ENCODE measurements at places on chromosomes 7 and 10. TPM values are rescaled to one million over a fixed set of nuclear protein-coding genes. Genes with fewer than 3 reads are reported as not detected.
A peak's percentile ranks its signal among the peaks of the same experiment; 100 is the strongest.

- peak; percentile 21 for DNase-seq
- no peak overlapping the region for H3K4me3 ChIP-seq
- H3K36me3 ChIP-seq = no peaks in the 10 kb centered on the region
- no peak overlapping the region for H3K27ac ChIP-seq
Measured at GRCh38 chr10:10418387-10418786, 599.3 kb upstream of the CELF2 start.

DNA sequence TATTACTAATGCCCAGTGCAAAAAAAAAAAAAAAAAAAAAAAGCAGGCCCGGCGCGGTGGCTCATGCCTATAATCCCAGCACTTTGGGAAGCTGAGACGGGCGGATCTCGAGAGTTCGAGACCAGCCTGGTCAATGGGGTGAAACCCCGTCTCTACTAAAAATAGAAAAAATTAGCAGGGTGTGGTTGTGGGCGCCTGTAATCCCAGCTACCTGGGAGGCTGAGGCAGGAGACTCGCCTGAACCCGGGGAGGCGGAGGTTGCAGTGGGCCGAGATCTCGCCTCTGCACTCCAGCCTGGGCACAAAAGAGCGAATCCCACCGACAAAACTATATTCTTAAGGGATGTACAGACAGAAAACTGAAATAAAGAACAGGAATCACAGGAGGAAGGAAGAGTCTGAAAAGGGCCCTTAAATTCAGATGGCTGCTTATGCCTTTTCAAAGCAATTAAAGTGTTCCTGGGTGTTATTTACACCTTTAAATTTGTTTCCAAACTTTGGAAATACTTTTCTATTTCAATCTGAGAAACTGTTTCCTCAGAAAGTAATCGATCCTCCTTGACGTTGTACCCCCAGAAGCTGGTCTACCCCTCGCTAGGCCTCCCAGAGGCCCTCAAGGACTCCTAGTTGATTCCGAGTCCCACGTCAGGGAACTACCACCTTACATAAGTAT lies 2.0 kb upstream of the KMT2E start:
- peaks cover 34% of the 10 kb centered on the region for H3K4me1 ChIP-seq
- DNase-seq = peak; percentile 49
- peak overlapping the region; percentile 100 for H3K27ac ChIP-seq
- H3K4me3 ChIP-seq = peak overlapping the region; percentile 97
- H3K27me3 ChIP-seq = no peaks in the 10 kb centered on the region

DNA sequence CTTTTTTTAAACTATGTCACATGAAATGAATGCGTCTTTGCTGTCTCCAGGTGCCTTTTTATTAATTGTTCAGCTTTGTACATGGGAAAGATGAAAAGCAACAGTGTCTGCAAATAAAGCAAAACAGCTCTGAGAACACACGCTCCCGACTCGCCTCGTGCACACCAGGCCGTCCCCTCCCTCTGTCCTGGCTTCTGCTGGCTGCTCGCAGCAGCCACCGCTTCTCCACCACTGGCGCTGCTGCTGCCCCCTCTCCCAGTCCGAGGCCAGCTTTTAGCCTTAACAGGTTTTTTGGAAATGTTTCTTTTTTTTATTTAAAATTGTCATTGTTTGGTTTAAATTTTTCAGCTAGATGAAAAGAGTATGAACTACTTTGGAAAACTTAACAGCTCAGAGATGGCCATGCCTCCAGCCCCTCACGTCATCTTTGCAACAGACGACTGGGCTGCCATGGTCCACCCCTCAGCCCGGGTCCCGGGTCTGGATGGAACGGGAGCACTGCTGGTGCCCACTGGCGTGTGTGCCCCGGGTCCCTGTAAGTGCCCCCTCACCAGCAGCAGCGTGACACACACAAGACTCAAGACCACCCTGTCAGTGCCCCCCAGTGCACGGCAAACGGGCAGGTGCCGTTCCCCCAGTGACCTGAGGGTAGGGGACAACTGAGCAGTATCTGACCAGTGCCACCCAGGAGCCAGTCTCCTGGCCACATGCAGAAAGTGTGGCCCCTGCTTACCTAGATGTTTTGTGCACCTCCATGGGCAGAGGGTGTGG lies 415.6 kb upstream of the FOXK1 start:
- no peak overlapping the region for H3K27ac ChIP-seq
- H3K36me3 ChIP-seq = no peaks in the 10 kb centered on the region
- no peaks in the 10 kb centered on the region for H3K27me3 ChIP-seq
- H3K4me1 ChIP-seq = no peaks in the 10 kb centered on the region
- no peak for DNase-seq

GRCh38 chr7:121372376-121373010 lies 23.6 kb downstream of the FAM3C start:
- no peak for DNase-seq
- H3K36me3 ChIP-seq = peaks cover 71% of the 10 kb centered on the region
- peak overlapping the region; percentile 84 for H3K27ac ChIP-seq
- H3K4me1 ChIP-seq = peaks cover 56% of the 10 kb centered on the region
- H3K4me3 ChIP-seq = peak overlapping the region; percentile 46

GRCh38 chr7:70645279-70645678 lies 486.7 kb upstream of the GALNT17 start:
- no peak overlapping the region for H3K4me3 ChIP-seq
- peaks cover 7% of the 10 kb centered on the region for H3K27me3 ChIP-seq
- peaks cover 21% of the 10 kb centered on the region for H3K4me1 ChIP-seq
- no peak for DNase-seq

GRCh38 chr7:111476586-111477293 lies 85.6 kb downstream of the IMMP2L start:
- no peaks in the 10 kb centered on the region for H3K36me3 ChIP-seq
- no peaks in the 10 kb centered on the region for H3K4me1 ChIP-seq
- H3K27ac ChIP-seq = no peak overlapping the region
- H3K4me3 ChIP-seq = no peak overlapping the region
- no peaks in the 10 kb centered on the region for H3K27me3 ChIP-seq

DNA sequence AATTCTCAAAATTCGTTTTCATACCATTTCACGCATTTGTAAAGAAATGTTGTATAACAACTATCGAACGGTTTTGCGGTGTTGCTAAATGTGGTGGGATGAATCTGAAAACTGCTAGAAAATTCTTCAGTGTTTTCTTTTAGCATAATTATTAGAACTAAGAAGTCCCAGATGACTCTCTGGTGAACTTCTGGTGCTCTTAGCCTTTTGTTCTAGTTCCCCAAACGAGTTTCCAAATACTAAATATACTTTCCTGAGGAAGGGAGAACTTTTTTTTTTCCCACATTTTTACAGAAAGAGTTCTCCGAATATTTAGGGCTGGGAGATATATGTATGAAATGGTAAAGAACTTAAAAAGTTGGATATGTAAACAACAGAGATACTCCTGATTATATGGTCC lies 82.5 kb downstream of the ICA1 start:
- peaks cover 43% of the 10 kb centered on the region for H3K4me1 ChIP-seq
- no peak for DNase-seq
- peaks cover 12% of the 10 kb centered on the region for H3K36me3 ChIP-seq

GRCh38 chr7:107286751-107287621 lies 118.2 kb downstream of the HBP1 start:
- H3K27ac ChIP-seq = no peak overlapping the region
- no peaks in the 10 kb centered on the region for H3K27me3 ChIP-seq
- H3K4me1 ChIP-seq = no peaks in the 10 kb centered on the region
- DNase-seq = no peak

GRCh38 chr10:74891053-74891452 lies 64.7 kb downstream of the KAT6B start:
- H3K36me3 ChIP-seq = peaks cover 3% of the 10 kb centered on the region
- no peaks in the 10 kb centered on the region for H3K4me1 ChIP-seq

- peaks cover 50% of the 10 kb centered on the region for H3K36me3 ChIP-seq
- H3K4me1 ChIP-seq = peaks cover 5% of the 10 kb centered on the region
- H3K4me3 ChIP-seq = no peak overlapping the region
- H3K27me3 ChIP-seq = no peaks in the 10 kb centered on the region
- no peak for DNase-seq
- no peak overlapping the region for H3K27ac ChIP-seq
Measured at GRCh38 chr7:5211730-5212482, 21.9 kb downstream of the WIPI2 start.

DNA sequence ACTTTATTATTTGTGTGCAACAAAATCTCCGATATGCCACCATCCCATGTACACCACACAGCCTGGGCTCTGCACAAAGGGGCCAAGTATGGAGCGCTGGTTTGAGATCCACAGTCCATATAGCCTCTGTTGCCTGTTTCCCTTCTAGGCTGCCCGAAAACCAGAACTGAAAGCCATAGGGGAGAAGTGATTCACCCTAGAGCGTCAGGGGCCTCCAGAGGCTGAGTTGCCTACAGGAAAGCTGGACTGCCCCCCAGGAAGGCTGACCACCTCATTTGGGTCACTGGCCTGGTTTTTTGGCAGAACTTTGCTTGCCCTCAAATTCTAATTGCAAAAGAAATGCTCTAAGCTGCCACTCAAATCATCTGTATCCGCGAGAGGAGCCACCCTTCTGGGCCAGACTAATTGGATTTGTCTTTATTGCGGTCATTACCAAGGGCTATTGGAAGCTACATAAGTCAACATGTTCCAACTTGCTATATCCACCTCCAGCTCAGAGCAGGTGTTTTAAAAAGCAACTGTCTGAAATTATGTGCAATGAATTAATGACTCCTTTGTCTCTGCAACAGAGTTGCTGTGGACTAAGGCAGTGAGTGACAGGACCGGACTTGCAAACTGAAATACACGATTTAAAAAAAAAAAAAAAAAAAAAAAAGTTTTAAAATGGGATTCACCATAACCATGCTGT lies 28.3 kb upstream of the FRMD4A start:
- no peaks in the 10 kb centered on the region for H3K36me3 ChIP-seq
- no peaks in the 10 kb centered on the region for H3K4me1 ChIP-seq
- DNase-seq = no peak
- H3K4me3 ChIP-seq = no peak overlapping the region

DNA sequence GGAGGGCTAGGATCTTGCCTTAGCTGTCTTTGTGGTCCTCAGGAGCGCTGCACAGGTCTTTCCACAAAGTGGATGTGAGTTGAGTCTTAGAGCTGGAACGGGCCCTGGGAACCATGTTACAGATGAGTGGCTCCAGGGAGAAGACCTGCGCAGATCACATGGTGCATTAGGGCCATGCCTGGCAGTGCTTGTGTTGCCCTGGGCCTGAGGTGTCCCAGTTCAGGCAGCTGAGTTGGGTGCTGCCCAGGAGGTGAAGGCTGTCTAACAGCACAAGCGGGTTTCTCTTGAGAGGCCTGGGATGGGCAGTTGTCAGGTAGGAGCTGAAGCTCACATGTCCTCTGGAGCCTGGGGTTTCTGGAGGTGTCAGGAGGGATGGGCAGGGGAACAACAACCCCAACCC lies 33.7 kb upstream of the ANKRD2 start:
- H3K27me3 ChIP-seq = no peaks in the 10 kb centered on the region
- H3K4me1 ChIP-seq = peaks cover 23% of the 10 kb centered on the region
- no peak overlapping the region for H3K4me3 ChIP-seq
- H3K36me3 ChIP-seq = no peaks in the 10 kb centered on the region
- DNase-seq = no peak
- no peak overlapping the region for H3K27ac ChIP-seq

GRCh38 chr7:151805191-151805590 lies 71.7 kb downstream of the PRKAG2 start:
- H3K4me1 ChIP-seq = no peaks in the 10 kb centered on the region
- no peak for DNase-seq
- no peak overlapping the region for H3K4me3 ChIP-seq
- no peaks in the 10 kb centered on the region for H3K36me3 ChIP-seq

- no peak overlapping the region for H3K4me3 ChIP-seq
- DNase-seq = no peak
- peaks cover 9% of the 10 kb centered on the region for H3K4me1 ChIP-seq
- H3K36me3 ChIP-seq = no peaks in the 10 kb centered on the region
- H3K27me3 ChIP-seq = no peaks in the 10 kb centered on the region
Measured at GRCh38 chr10:4067931-4068561, 283.0 kb upstream of the KLF6 start.

DNA sequence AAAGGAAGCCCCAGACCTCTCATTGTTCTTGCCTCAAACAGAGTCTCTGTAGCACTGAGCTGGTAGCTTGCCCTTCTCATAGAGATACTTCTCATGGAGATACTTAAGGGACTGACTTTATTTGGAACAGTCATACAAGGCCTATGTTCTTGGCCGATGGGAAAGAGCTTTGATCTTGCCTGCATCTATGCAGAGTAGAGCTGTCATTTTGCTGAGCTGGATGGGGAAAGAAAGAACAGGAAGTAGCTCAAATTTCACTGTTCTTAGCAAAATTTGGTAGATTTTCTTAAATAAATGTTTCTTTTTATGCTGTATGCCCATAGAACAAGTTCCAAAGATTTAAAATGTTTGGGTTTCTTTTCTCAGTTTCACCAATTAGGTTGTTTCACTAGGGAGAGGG lies 119.3 kb upstream of the SEC61G start:
- no peaks in the 10 kb centered on the region for H3K27me3 ChIP-seq
- H3K36me3 ChIP-seq = no peaks in the 10 kb centered on the region
- H3K27ac ChIP-seq = no peak overlapping the region
- DNase-seq = no peak
- H3K4me1 ChIP-seq = no peaks in the 10 kb centered on the region

GRCh38 chr7:148700661-148701064 lies 2.0 kb downstream of the CUL1 start:
- H3K36me3 ChIP-seq = peaks cover 7% of the 10 kb centered on the region
- H3K4me3 ChIP-seq = peak overlapping the region; percentile 87
- H3K4me1 ChIP-seq = peaks cover 56% of the 10 kb centered on the region
- no peak overlapping the region for H3K27ac ChIP-seq
- H3K27me3 ChIP-seq = peaks cover 2% of the 10 kb centered on the region

- no peak overlapping the region for H3K4me3 ChIP-seq
- H3K27ac ChIP-seq = no peak overlapping the region
- peaks cover 1% of the 10 kb centered on the region for H3K4me1 ChIP-seq
- H3K36me3 ChIP-seq = no peaks in the 10 kb centered on the region
Measured at GRCh38 chr7:23230641-23231101, 15.9 kb upstream of the GPNMB start.

GRCh38 chr7:47416492-47417480 lies 165.1 kb downstream of the TNS3 start:
- DNase-seq = no peak
- H3K27ac ChIP-seq = no peak overlapping the region
- no peak overlapping the region for H3K4me3 ChIP-seq
- H3K36me3 ChIP-seq = no peaks in the 10 kb centered on the region

DNA sequence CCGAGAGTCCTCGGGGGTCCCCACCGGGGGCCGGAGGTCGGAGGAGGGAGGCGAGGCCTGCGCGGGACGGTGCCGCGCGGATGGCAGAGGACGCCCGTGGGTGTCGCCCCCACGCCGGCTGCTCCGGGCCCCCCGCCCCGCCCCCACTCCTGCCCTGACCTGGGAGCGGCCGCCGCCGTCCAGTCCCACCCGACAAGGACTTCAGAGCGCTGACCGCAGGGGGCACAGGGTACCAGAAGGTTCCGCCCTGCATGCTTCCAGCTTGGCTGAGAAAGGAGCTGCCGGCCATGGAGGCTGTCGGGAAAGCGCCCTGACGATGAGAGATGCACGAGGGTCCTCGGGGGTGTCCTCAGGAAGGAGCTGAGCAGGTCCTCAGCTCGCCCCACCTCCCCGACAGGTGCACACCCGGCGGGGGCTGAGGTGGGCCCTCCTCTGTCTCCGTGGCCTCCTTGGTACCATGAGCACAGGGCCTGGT lies 57.0 kb upstream of the DNAJB6 start:
- H3K27me3 ChIP-seq = peaks cover 10% of the 10 kb centered on the region
- H3K36me3 ChIP-seq = no peaks in the 10 kb centered on the region
- H3K4me3 ChIP-seq = no peak overlapping the region
- no peak for DNase-seq
- peaks cover 22% of the 10 kb centered on the region for H3K4me1 ChIP-seq

GRCh38 chr10:7272008-7272407 lies 138.8 kb downstream of the SFMBT2 start:
- H3K27me3 ChIP-seq = no peaks in the 10 kb centered on the region
- H3K27ac ChIP-seq = peak overlapping the region; percentile 85
- H3K4me1 ChIP-seq = peaks cover 68% of the 10 kb centered on the region
- peaks cover 50% of the 10 kb centered on the region for H3K36me3 ChIP-seq

Gene PLCE1
- 0.08 TPM for total RNA-seq

Gene HSPA12A
- 0.05 TPM for total RNA-seq

Gene TSPAN15
- total RNA-seq = 9.1 TPM

Gene SGCE
- total RNA-seq = 0.93 TPM

Gene OR2A7
- 3.2 TPM for total RNA-seq

Gene DNAJC12
- 6.1 TPM for total RNA-seq
